ENCODE measurements at places on chromosomes 11 and 22.

GRCh38 chr11:35932121-35932520, 11.7 kb upstream of the LDLRAD3 start:
- DNase-seq = no peak

- peak; percentile 63 for DNase-seq
Measured at GRCh38 chr11:48006301-48006992, 26.1 kb downstream of the PTPRJ start.

GRCh38 chr11:121293288-121293594, 670 bp downstream of the SC5D start:
- no peak for DNase-seq

DNA sequence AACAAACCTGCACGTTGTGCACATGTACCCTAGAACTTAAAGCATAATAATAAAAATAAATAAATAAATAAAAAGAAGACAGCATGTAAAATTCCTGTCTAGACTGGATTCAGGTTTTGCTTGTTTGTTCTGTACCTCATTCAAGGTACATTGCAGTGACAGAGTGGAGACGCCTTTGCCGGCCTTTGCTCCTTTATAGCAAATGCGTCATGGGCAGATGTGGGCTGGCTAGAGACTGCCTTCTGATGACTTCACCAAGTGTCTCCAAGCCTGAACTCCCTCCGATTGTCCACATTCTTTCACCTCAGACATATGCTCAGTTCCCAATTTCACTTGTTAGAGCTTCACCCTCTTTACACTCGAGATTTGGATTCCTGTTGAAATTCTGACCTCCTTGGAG, 147.8 kb upstream of the ARHGAP20 start:
- DNase-seq = no peak

GRCh38 chr11:57474803-57475115, 14.4 kb downstream of the RTN4RL2 start:
- DNase-seq = no peak

- DNase-seq = no peak
Measured at GRCh38 chr22:44822534-44822933, 70.2 kb downstream of the ARHGAP8 start.

DNA sequence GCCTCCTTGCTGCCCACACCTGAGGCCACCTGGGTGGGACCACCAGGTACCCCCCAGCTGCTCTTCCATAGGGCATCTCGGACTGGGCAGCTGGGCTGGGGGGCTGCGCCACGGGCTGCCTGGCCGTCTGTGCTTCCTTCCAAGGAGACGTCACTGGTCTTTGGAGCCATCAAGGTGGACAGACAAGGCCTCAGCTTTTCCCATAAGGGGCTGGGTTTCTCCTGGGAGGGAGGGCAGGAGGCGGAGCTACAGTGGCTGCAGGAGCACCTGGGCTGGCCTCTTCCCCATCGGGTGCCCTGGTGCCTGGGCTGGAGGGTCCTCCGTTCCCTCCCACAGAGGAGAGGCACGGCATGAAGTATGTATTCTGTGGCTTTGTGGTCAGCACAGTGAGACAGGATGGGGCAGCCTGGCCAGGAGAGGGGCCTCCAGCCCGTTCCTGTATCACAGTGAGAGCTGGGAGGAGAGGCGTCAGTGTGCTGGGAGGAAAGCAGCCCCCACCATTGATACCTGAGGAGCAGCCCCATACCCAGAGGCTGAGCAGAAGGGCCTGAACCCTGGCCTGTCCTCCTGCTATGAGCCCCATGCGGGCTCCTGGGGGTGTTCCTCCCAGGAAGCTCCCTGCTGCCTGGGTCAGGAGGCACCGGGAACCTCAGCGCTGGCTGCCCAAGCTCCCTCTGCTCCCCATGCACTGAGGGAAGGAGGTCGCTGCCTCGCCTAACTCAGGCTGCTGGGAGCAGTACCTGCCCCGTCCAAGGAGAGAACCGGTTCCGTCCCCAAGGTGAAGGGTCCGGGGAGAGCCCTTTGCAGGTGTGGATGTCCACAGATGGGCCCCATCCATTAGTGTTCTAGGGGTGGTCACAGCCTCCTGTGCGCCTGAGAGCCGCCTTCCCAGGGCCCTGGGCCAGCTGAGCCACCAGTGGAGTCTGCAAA, 1075.0 kb downstream of the BRD1 start:
- no peak for DNase-seq

- DNase-seq = no peak
Measured at GRCh38 chr11:5137014-5137413, 1.1 kb downstream of the OR52A5 start.

DNA sequence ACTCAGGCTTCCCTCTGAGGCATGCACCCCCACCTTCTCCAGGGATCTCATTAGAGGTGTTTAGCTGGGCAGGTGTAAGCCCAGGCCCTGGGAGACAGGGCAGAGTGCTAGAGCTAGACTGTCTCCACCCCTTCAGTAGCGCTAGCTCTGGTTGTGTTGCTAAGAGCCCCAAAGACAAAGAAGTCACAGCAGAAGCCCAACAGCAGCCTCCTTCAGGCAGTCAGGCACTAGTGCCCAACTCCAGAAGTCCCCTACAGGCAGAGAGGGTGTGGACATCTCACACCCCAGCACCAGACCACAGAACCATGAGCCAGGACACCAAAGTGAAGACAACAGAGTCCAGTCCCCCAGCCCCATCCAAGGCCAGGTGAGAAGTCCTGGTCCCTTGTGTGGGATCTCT, at the start of gene CNGA4:
TSS of gene CNGA4 (plus strand) at position 188 of the 400 bp plus-strand sequence. CDS start at position 306, 118 bp downstream.
- no peak for DNase-seq

DNA sequence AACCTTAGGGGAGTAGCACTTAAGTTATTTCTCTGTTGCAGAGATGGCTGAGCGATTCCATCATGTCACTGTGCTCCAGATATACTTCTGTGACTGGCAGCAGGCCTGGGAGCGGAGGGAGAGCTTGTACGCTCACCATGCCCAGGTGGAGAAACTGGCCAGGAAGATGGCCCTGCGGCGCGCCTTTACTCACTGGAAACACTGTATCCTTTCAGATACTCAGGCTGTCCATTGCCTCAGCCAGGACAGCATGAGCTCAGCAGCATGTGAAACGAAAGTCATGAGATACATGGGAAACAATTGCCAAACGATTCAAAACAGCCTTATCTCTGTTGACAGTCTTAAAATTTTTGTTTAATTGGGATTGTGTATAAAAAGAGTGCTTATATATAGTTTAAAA, 78.9 kb downstream of the SFI1 start:
- no peak for DNase-seq

- no peak for DNase-seq
Measured at GRCh38 chr22:28395920-28396753, 283.5 kb downstream of the TTC28 start.

GRCh38 chr11:11779975-11780374, 61.8 kb upstream of the USP47 start:
- DNase-seq = no peak

DNA sequence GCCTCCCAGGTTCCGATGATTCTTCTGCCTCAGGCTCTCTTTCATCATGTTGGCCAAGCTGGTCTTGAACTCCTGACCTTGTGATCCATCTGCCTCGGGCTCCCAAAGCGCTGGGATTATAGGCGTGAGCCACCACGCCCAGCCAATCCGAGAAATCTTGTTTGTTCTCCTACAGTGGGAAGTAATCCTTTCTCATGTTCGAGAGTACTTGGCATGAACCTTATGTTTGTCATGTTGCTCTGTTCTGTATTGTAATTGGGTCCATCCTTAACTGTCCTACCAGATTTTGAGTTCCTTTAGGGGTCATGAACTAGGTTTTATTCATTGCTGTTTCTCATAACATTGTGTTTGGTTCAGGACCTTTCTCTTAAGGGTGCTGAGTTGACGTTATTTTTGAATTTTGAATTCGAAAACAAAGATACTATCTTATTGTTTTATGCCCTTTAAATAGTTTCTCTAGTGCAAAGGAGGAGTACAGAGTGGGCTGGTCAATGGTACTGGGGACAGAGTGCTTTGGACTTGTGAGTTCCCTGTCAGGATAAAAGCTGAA, 113.4 kb upstream of the RRM1 start:
- DNase-seq = no peak

- DNase-seq = no peak
Measured at GRCh38 chr11:62033191-62034035, 66.0 kb upstream of the FTH1 start.

DNA sequence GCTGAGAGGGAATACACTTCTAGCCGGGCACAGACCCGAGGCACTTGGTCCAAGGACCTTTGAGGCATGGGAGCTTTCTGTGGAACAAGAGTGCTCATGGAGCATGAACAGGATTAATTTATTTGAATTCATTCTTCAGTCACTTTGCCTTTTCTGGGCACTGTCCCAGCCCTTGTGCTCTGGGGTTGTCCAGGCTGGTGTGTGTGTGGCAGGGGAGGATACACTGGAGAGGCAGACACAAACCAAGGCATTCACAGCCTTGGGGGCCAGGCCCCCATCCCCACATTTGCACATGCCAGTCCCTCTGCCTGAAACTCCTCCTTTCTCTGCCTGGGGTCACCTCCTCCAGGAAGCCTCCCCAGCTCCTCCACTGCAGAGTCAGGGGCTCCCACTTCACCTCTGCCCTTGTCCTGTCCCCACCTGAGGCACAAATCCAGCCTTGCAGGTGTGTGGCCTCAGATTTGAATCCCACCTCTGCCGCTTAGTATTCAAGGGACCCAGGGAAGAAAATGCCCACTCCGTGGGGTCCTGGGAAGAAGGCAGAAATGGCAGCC, 55.5 kb downstream of the MYO7A start:
- no peak for DNase-seq

DNA sequence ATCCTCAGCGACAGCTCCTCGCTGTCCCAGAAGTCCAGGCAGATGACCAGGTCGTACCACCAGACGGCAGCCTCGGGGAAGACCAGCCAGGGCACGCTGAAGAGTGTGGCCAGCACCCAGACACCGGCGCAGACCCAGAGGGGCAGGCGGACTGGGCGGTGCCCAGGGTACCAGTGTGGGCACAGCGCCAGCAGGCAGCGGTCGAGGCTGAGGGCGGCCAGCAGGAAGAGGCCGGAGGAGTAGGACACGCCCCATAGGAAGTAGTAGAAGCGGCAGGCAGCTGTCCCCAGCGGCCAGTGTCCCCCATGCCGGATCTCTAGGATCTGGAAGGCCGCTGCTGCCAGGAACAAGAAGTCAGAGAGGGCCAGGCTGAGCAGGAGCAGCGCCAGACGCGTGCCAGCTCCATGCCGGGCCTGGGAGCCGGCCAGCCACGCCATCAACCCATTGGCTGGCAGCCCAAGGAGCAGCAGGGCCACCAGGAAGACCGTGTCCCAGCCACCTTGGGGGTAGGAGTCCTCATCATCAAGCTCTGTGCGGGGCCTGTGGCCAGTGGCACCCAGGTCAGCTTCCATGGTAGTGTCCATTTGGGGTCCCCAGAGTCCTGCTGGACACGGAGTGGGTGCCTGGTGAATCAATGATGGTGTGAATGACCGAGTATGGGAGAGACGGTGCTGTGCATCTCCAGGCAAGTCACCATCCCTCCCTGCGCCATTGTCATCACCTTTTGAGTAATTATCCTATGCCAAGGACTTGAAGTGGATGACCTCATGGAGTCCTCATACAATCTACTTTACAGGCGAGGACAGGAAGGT, at the start of gene GPR152:
TSS of gene GPR152 (minus strand) at position 589 of the 812 bp plus-strand sequence. CDS start at position 584, 5 bp downstream.
- DNase-seq = no peak

- DNase-seq = peak; percentile 60
Measured at GRCh38 chr11:95641495-95641894, 148.1 kb downstream of the FAM76B start.

DNA sequence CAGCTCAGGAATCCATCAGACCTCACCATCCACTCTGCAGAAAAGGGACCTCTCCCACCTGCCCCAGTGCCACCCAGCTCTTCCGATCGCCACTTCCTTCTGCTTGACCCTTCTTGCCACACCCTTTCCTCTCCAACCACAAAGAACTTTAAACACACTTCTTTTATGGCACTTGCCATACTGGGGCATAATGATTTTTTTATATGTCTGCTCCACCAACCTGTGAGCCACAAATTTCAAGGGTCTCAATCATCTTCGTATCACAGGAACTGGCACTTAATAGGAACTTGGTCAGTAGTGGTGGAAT, 11.7 kb upstream of the MYH9 start:
- no peak for DNase-seq

DNA sequence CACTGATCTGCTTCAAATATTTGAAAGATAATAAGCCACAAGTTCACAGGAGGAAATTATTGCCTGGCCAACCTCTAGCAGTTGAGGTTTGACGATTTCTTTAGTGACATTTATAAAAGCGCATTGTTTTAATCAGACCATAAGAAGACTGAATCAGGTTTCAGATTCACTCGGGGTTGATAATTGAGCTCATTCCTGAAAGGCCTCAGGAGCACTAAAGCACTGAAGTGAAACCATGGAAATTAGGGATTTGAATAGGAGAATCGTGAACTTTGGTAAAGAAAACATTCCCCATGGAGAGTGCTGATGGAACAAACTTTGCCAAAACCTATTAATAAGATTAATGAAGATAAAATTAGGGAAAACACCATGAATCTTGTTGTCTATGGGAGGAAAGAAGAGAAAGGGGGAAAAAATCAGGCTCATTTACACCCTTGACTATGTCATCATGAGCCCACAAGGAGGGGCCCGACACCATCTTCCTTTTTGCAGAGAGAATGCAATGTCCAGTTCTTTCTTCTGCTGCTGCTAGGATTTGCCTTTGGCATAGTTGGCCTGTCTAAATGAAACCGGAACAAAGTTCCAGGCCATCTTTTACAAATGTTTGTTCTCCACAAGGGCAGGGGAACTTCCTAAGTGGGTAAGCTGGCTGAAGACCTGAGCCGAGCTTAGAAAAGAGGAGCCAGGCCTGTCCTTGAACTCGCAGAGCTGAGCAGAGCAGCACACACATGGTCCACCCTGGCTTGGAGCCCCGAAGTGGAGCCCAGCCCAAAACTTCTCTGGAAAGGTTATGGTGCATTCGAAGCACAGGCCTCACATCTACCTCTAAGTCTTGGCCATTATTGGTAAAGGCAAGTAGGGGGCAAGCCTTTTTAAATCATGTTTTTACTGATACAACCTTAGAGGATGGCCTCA, 56.1 kb upstream of the EIF3M start:
- no peak for DNase-seq

GRCh38 chr11:73192272-73192671, 25.8 kb upstream of the P2RY2 start:
- DNase-seq = no peak

GRCh38 chr11:1361882-1362281, 27.9 kb upstream of the BRSK2 start:
- no peak for DNase-seq

GRCh38 chr11:80034801-80035200, 594.0 kb upstream of the TENM4 start:
- DNase-seq = no peak

GRCh38 chr11:65563601-65564000, 5.4 kb upstream of the LTBP3 start:
- DNase-seq = no peak

DNA sequence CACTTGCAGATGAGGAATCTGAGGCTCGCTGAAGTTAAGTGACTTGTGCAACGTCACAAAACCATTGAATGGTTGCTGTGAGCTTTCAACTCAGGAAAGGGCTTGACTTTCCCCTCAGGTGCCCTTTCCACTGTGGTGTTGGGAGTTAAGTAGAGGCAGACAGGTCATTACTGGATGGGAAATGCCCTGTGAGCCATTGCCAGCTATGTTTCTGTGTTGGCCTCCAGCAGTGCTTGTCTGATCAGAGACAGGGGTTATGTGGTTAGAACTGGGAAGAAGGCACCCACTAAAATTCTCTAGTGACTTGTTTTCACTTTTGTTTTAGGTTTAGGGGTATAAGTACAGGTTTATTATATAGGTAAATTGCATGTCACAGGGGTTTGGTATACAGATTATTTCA, 96.6 kb downstream of the FDX1 start:
- no peak for DNase-seq
